Breast epithelium (tissue), 4 donors: ENCODE measurements at places on chromosomes 5 and 9. TPM values are rescaled to one million over a fixed set of nuclear protein-coding genes. Genes with fewer than 3 reads are reported as not detected.

ELAVL2 gene
- total RNA-seq: 0.59 TPM

DNA sequence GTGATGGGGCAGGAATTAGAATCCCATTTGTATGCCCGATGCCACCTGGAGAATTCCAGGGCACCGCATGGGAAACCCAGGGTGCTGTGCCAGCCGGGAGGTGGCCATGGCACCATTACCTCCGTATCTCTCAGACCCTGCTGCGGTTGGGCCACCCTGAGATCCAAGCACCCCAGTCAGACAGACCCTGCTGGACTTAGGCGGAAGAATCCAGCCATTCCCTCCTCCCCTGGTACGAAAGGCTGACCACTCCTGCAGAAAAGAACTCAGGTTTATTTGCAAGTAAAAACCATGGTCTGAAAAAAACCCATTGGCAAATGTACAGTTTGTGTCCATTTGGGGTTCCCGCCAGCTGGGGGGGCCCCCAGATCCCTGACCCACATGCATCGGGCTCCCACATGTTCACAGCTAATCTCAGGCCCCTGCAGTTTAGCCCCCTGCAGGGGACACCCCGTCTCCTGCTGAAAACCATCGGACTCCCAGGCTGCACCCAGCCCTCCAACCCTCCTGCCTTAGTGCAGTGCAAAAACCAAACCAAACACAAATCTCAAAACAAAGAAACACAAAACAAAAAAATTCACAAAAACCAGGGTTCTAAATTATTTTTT, 23.6 kb upstream of the SARDH start:
- DNase-seq: peak; percentile 13

GPR150 gene
- total RNA-seq: not detected

NFIB gene
- 237 TPM for total RNA-seq

DNA sequence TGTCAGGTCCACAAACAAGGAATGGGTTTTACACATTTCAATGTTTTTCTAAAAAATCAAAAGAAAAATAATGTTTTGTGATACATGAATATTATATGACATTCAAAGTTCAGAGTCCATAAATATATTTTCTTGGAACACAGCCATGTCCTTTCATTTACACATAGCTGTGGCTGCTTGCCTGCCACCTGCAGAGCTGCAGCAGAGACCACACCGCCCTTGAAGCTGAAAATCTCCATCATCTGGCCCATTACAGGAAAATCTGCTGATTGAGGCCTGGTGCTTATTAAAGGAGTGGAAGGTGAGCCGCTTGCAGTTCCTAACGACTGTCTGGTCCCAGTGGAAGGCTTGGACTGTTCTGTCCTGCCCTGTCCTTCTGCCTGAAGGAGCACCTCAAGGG, 232.6 kb upstream of the ADAMTS16 start:
- DNase-seq: no peak

S1PR3 gene
- total RNA-seq: 16.6 TPM

DNA sequence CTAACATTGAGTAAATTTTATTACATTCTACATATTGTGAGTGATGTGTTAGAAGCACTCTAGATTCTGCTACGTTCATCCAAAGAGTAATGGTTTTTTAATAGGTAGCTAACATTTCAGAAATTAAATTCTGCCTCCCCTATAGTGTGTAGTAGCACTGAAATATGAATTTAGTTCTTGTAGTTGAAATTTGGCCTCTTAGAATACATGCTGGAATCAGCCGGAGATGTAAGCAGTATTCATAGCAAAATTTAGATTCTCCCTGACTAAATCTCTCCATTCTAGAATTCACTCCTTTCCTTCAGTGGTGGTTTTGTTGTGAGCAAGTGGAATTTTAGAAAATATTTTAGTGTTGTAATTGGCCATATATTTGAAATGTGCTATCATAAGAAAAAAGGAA, 799.9 kb upstream of the CDH10 start:
- DNase-seq: no peak

- DNase-seq: no peak
Measured at GRCh38 chr5:92460505-92460904, 1077.4 kb upstream of the ARRDC3 start.

DNA sequence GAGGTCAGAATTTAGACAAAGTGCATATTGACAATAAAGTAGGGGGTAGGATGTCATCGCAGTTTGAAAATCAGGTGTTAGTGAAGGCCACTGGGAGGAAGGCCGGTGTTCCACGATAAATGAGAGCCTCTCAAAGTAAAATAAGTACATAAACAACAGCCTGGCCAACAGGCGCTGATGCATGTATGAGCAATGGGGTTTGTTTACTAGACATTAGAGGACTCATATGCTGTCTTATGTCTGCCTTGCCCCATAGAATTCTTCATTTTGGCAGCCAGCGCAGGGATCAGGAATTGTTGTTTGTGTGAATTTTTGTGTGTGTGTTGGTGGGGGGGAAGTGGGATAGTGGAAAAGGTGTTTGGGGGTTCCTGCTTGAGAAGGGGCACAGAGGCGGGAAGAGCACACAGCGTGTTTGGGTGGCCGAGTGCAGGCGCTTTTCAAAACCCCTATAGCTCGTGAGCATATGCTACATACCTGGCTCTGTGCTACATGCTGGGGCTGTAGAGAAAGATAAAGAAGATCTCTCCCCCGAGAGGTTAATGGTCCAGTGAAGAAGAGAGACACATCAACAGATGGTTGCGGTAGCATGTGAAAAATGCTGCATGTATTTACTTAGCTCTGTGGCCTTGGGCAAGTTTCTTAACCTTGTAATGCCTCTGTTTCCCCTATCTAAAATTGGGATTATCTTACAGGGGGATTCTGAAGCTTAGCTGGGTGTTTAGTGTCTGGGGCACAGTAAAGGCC, 11.5 kb downstream of the SNX30 start:
- no peak for DNase-seq

GRCh38 chr5:129474544-129474943, 14.4 kb downstream of the ADAMTS19 start:
- DNase-seq: no peak

DNA sequence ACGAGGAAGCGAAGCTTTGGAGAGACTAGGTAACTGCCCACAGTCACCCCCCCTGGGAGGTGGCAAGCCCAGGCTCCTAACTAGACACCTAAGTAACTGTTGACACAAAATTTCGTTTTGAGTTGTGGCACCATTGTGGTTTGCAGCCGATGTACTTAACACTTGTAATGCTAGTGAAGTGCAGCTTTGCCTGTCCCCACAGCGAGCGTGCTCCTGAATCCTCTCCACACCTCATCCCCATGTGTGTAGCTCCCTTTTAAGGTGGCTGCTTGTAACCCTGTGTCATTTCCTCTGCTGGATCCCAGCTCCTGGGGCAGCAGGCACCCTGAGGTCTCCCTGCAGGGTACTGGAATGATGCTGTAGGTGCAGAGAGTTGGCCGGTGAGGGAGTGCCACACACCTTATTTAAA, 114.9 kb downstream of the TRIO start:
- no peak for DNase-seq

DNA sequence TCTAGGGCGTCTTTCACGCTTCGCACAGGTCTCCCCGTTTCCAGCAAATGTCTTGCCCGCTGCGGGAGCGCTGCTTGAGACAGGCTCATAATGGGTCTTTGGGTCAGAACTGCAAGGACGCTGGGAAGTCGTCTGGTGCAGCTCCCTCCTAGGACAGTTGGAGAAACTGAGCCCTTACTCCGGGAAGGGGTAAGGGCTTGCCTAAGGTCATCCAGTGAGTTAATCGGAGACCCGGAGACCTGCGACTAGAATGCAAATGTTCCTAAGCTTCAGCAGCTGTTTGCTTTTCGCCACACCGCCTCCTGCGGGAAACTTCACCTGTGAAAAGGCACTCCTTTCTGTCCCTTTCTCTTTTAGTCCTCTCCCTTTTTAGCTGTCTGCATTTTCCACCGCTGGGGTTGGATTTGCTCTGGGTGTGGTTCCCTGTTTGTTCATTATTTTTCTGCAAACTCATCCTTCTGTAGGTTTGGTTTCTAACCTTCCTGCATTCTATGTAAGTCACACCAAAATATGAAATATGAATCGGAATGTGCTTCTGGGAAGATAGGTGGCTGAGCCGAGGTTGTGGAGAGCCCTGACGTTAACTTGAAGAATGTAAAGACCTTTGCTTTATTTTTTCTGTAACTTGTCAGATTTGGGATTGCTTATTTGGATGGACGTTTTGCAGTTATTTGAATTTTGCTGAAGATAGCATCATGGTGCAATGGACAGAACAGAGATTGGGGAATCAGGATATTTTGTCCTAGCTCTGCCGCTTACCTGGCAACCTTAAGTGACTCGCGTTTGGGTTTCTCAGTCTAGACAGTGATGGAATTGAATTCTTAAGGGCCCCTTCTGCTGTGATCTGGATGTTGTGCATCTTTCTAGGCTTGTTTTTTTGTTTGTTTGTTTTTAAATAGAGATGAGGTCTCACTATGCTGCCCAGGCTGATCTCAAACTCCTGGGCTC, 909 bp downstream of the SLC36A1 start:
- no peak for DNase-seq

DNA sequence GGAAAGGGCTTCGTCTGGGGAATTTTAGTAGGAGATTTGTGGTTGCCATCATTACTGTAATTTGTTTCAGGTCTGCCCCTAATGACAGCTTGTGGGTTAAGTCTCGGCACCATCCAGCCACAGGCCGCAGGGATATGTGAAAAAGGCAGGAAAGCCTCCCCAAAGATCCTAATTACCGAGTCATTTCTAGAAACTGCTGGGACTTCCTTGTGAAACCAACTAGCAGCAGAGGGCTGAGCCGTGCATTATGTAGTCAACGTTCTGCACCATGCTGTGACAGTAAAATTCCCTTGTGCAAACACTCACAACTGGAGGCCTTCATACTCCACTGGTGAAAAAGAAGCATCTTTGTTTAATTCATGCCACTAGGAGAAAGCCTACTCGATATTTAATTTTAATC, 230.3 kb downstream of the MPDZ start:
- DNase-seq: no peak

GRCh38 chr5:15938961-15939360, 240.6 kb downstream of the MARCHF11 start:
- no peak for DNase-seq

- DNase-seq: no peak
Measured at GRCh38 chr9:79615038-79615437, 43.3 kb downstream of the TLE4 start.

CFAP90 gene
- total RNA-seq: 0.98 TPM

- DNase-seq: peak; percentile 72
Measured at GRCh38 chr9:98263482-98264357, 8.3 kb upstream of the TBC1D2 start.

DNA sequence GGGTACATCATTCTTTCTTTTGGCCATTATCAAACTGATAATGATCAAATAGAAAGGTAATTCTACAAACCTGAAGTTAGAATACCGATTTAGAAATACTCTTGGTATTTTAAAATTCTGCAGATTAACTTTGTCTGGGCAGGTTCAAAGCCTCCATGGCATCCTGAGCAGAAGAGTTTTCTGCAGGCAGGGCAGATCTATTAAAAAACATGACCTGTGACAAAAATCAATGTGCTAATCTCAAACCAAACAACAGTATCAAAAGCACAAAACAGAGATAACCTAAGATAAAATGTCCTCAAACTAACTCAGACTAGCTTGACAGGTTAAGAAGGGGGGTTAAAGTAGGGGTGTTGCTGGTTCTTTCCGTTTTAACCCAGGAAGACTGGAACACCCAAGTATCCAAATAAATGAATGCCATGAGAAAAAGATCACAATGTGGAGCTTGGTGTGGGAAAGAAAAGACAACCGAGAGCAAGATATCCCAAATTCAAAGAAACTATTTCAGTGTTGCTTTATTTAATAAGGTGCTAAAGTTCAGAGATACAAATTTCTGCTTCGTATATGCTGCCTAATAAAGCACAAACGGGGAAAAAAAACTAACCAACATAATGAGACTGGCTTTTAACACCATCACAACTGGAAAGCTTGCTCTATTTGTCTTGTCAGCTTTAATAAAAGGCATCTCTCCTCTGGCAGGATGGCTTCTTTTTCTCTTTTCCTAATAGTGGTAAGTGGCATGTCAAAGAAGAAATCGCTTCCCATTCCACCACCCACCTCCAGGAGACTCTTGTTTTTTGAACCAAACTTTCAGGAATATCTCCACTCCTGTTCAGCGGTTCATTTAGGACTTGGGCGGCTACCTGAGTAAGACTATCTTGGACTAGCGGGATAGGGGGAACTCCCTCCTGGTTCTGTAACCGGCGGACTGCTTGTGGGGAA, 2.3 kb downstream of the EFNA5 start:
- DNase-seq: no peak
